ENCODE measurements at places on chromosomes 13 and 19.

DNA sequence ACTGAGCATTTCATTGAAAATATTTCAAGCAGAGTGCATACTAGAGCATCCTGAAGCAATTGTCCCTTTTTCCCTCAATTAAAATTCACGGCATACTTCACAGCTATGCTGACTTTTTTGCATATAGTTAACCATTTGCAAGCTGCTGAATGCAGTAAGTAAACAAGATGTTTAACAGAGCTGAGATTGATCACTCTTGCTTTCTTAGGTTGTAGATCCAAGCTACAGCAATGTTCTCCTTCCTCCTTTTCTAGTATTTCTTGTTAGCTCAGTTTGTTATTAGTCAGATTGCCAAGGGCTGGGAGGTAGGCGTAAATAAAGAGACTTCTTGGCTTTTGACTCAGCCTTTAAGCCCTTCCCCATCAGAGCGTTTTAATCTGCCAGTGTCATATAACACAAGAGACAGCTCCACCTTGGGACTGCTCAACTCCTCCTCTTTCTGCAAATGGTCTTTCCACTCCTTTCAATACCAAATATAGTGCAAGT is at the start of gene SLITRK6:
TSS of gene SLITRK6 (minus strand) at position 323 of the 486 bp plus-strand sequence. CDS start 2,911 bp downstream, outside the sequence.
- no peak for DNase-seq

DNA sequence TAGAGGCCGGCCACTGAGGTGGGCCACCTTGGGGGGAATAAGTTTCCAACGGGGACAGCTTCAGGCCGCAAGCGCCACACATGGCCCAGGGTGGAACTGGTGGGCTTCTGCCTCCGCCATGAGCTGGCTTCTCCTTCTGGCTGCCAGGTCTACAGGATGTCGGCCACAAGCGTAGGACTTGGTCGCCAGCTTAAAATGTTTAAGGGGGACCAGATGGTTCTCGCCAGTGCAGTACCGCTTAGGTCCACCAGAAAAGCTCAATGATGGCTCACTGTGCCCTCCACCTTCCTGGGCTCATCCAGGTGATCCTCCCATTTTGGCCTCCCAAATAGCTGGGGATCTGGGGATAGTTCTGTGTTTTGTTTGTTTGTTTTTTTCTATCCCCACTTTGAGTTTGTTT is 38.7 kb upstream of the ZNF254 start:
- no peak for DNase-seq

DNA sequence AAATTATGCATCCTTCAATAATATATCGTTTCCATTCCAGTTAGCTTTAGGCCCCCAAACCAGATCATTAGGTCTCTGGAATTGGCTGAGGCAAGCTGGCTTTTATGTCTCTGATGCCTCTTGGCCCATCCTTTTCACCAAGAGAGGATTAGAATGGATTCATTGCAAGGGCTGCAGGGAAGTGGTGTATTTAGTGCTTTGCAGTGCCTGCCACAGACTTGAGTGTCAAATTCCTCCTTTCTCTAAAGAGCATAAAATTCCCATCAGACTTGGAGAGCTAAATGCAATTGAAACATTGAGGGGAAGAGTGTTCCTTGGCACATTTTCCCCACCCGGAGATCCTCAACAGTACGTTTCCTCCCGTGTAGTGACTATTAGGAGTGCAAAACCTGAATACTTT is 302.6 kb downstream of the ATP8A2 start:
- DNase-seq: no peak

GRCh38 chr13:48302871-48303358 is 636 bp upstream of the RB1 start:
- no peak for DNase-seq

- no peak for DNase-seq
Observed at GRCh38 chr13:103772576-103772975, 706.4 kb upstream of the SLC10A2 start.

- no peak for DNase-seq
Observed at GRCh38 chr13:72168126-72168855, 301.3 kb upstream of the DACH1 start.

DNA sequence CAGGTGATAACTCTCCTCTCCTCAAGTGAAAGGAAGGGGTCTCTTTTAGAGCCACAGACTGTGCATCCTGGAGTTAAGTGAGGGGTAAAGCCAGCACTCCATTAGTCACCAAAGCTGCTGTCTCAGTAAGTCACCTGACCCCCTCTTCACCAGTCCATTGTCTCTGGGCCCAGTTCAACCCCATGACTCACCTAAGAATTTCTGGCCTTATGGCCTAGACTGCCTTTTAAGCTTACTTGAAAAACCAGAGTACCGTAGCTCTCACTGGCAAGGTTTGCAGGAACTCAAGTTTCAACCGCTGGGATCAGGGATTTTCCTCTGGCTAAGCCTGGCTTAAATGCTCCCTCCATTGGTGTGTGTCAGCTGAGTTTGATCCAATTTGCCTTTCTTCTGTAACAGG is 23.4 kb upstream of the EID2 start:
- DNase-seq: no peak

- DNase-seq: no peak
Observed at GRCh38 chr19:13808856-13809255, 13.6 kb downstream of the ZSWIM4 start.

DNA sequence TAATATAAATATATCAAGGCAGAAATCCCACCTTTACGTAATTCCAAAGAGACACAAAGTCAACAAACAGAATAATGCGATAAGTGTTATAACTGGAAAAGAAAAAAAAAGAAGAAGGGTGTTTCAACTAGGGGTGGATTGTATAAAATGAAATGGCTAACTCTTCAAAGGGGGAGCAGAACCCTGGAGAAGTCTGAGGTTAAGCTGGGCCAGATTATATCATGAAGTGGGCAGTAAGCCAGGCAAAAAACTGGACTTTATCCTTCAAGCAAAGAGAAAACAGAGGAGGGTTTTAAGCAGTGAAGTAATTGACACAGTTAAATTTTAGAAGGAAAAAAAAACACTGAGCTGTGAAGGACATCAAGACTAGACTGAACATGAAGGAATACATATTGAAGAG is 41.9 kb downstream of the TBC1D4 start:
- no peak for DNase-seq

DNA sequence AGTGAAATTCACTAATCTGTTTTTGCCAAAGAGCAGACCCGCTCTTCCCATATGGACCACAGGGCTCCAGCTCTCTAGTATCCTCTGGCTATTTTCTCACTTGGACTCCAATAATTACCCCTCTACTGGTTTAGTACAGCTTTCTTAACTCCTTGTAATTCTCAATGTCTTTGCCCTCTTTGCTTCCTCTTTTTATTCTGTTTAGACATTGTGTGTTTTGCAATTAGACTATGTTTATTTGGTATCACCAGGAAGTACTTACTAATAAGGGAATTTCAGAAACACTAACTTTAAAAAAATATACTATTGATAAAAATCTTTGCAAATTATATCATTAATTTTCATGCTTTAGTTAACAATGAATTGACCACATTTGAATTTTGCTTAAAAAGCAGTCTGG is 111.6 kb upstream of the OBI1 start:
- no peak for DNase-seq

DNA sequence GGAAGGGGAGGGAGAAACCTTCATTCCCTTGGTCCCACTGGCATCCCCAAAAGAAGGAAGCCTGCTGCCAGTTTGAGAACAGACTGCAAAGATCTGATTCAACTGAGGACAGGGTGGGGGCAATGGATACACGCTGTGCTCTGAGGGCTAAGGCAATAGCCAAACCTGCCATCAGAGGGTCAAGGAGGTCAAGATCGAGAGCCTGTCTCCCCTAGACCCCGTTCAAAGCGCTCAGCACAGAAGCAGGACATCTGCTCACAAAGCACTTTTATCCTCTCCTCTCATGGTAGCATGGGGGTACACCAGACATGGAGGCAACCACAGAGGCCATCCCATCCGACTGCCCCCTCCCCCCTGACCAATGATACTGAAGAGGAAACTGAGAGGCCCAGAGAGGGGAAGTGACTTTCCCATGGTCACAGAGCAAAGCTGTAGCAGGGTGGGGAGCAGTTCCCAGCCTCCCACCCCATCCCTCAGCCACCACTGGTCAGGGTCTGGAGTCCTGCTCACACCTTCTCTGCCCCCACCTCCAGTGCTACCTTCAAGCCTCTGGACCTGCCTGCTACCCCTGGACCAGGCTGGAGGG is 11.1 kb downstream of the POU2F2 start:
- DNase-seq: no peak

DNA sequence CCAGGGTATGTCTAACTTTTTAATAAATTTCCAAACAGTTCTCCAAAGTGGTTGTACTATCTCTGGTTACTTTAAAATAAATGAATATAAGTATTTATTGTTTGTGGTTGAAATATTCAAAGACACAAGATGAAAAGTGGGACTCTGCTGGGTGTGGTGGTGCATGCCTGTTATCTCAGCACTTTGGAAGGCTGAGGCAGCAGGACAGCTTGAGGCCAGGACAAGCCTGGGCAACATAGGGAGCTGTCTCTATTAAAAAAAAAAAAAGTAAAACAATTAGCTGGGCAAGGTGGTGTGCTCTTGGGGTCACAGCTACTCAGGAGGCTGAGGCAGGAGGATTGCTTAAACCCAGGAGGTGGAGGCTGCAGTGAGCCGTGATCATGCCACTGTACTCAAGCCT is 10.4 kb downstream of the PNMA8A start:
- no peak for DNase-seq

GRCh38 chr13:39777527-39778061 is 122.1 kb downstream of the COG6 start:
- no peak for DNase-seq

DNA sequence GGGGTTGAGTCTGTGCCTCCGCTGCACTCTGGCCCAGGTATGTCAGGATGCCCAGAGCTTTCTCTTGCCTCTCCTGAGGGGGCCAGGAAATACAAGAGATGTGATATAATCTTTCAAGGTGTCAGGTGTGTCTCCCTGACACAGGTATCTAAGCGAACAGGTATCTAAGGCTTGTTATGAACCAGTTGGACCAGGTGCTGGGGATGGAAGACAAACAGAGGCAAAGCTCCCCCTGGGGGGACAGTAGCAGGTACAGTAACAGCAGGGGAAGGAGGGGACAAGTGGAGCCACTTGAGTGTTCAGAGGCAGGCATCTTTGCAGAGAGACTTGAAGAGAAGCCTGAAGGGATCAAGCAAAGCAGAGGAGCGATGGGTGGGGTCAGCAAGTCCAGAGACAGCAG is 2.6 kb downstream of the LENG1 start:
- DNase-seq: no peak

GRCh38 chr13:22455036-22455435 is 725.7 kb upstream of the SGCG start:
- DNase-seq: no peak

DNA sequence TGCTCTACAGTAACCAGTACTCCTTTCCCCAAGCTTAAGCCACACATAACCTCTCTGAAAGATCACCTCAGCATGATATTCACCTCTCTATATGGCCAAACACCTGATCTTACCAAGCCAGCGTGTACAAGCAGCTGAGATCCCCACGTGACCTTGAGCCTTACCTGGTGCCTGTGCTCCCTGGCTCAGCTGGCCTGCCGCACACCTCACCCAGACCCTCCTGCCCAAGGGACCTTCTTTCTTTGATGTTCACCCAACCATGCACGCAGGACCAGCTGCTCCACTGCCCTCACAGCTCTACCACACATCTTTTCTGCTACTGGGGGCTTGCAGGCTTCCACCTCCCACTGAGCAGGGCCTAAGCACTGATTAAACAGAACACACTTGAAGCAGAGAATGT is 9.0 kb downstream of the DHRS12 start:
- no peak for DNase-seq

DNA sequence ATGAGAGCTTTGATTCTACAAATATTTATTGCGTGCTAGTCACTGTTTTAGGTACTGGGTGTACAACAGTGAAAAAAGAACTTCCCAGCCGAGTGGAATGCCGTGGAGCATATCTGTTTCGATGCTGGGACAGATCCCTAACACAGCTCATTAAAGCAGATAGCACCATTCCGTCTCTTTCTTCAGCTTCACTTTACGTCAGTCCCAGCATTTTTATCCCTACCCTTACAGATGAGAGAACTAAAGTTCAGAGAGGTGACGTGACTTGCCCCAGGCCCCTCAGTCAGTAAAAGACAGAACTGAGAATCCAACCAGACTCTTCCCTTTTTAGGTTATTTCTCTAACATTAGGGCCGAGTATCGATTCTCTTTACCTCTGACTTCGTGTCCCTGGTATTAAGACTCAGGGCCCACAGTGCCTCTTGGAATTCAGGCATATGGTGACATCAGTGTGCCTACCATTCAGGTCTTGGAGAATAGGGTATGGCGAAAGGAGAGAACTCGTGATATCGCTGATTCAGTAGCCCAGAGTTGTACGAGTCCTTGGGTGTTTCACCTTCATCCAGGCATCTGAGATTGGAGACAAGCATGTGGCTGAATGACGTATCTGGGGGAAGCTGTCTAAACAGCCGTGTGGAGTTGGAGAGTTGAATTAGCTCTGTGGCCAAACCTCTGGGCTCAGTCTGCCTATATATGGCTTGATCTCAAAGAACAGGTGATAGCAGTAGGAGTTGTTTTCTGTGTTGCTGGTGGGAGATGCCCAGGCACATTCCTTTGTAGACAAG is 27.1 kb downstream of the ACTN4 start:
- no peak for DNase-seq

Measured in activated naive CD8-positive, alpha-beta T cell treated with anti-CD3 and anti-CD28 coated beads, Interleukin-2, amount 50 U/mL, for 16 hours (primary cell).